ENCODE measurements at places on chromosomes 5 and 9. TPM values are rescaled to one million over a fixed set of nuclear protein-coding genes. Genes with fewer than 3 reads are reported as not detected.

DNA sequence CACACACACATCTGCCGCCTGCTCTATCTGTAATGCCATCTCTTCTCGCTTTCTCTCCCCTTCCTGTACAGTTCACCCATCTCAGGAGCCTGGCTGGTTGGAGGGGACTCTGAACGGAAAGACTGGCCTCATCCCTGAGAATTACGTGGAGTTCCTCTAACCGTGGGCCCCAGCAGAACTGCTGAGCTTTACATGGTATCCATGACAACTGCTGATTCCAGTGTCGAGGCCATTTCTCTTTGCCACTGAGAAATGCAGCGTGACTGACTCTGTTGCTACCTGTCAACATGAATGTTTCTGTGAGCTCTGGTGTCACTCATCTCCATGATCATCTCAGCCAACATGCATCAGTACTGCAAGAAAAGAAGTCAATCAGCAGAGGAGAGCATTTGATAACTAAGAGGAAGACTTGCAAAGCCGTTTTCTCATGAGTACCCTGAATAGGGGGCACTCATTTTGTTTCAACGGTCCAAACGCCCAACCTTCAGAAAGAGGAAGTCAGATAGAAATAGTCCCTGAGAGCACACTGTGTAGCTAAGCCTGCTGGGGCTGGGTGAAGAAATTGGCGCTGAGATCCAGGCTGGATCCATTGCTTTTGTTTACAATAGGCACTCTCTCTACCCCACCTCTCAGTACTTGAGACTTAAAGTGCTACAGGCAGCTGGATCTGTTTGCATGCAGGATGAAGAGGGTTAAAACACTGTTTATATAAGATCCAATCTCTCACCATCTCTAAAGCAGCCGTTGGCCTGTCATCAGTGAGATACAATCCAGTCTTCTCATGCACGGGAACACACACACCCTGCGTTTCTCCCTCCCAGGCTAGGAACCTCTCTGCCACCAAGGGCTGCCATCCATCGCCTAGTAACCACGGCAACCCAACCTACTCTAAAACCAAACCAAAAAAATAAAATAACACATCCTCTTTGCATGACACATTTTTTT, 180.9 kb downstream of the NR3C1 start:
- no peak overlapping the region for H3K4me3 ChIP-seq
- H3K36me3 ChIP-seq, result no peaks in the 10 kb centered on the region
- no peak for DNase-seq
- no peaks in the 10 kb centered on the region for H3K27me3 ChIP-seq
- peaks cover 37% of the 10 kb centered on the region for H3K4me1 ChIP-seq
- H3K27ac ChIP-seq, result no peak overlapping the region

GRCh38 chr9:79662537-79662956, 90.8 kb downstream of the TLE4 start:
- no peak for DNase-seq
- no peak overlapping the region for H3K4me3 ChIP-seq
- H3K27me3 ChIP-seq, result no peaks in the 10 kb centered on the region
- H3K4me1 ChIP-seq, result no peaks in the 10 kb centered on the region
- H3K36me3 ChIP-seq, result no peaks in the 10 kb centered on the region

DNA sequence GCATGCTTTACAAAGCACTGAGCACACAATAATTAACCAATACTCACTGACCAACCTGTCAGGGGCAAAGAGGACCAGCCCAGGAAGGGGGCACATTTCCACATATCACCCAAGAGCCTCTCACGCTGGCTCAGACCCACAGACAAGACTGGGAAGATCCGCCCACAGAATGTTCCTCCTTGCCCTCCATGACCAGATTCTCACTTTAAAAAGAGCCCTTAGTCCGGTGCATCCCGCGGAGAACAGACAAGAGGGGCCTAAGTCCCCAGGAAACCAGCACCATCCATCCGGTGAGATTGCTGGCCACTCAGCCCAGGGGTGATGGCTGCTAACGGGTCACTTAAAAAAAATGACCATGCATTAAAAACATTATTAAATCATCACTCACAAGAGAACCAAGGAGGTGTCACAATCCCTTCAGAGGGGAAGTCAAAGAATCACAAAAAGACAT, 32.9 kb downstream of the SEMA4D start:
- no peaks in the 10 kb centered on the region for H3K36me3 ChIP-seq
- DNase-seq, result no peak

MSX2 gene
- total RNA-seq, result 2.1 TPM

WDR31 gene
- 1.7 TPM for total RNA-seq

EIF4E1B gene
- total RNA-seq, result not detected

All from esophagus muscularis mucosa (tissue), 4 donors.